ENCODE measurements at places on chromosomes 4 and X.

DNA sequence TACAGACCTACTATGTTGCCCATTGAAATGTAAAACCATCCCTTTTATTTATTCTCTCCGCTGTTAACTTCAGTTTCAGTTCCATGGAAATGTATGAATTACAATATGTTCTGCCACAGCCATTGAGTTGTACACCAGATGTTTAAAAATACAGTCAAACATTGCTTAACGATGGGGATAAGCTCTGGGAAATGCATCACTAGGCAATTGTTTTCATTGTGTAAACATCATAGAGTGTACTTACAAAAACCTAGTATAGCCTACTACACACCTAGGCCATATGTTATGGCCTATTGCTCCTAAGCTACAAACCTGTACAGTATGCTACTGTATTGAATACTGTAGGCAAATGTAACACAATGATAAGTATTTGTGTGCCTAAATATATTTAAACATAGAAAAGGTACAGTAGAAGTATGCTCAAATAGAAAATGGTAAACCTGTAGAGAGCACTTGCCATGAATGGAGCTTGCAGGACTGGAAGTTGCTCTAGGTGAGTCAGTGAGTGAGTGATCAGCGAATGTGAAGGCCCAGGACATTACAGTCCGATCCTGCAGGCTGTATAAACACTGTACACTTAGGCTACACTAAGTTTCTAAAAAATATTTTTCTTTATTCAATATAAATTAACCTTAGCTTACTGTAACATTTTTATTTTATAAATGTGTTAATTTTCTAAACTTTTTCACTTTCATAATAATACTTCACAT is 2.7 kb upstream of the PF4V1 start:
- DNase-seq = no peak

DNA sequence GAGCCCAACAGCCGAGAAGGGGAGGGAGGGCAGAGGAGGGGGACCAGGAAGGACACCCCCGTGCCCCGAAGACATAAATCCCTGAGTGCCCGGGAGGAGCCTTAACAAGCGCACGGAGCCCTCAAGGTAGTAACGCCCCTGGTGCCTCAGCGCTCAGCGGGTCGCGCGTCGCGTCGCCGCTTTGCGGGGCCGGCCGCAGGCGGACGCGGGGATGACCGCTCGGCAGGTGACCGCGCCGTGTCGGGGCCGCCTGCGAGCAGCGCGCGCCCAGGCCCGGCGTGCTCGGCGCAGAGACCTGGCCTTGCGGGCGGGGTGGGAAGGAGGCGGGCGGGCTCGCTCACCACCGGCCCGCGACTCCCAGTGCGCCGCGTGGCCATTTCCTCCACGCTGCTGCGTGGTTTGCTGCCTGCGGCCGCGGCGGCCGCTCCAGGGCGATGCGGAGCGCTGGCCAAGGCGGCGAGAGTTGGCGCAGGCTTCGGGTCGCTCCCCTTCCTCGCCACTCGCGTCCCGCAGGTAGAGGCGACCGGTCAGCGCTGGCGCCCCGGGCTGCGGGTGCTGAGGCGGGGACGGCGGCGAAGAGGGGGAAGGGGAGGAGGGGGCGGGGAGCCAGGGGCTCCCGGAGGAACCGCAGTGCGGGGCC is 632 bp downstream of the CCSER1 start:
- DNase-seq = no peak

DNA sequence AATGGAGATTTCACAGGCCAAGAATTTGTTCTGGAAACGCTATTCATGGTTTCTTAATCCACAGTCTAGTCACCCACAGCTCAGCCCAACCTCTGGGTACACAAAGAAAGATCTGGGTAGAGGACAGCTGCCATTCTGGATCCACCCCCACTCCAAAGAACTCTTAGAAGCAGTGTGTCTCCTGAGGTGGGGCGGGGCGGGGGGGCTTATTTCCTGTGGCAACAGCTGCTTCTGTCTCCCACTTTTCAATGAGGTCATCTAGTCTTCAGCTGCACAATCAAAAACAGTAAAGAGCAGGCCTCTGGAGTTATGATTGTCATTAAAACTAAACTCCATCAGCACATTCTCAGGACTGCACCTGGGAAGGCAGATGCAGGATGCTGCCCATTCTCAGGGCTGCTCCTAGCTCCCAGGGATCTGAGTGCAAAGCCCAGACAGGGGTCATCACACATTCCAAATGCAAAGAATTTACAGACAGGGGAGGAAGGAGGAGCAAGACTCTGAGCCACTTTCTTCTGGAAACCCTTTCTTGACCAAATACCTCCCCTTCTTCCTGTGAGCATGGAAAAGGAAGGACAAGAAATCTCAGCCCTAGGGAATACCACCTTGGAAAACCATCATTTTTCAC is 207.3 kb downstream of the HS6ST2 start:
- no peak for DNase-seq

GRCh38 chr4:53378171-53378482 is 686 bp downstream of the FIP1L1 start:
- no peak for DNase-seq

DNA sequence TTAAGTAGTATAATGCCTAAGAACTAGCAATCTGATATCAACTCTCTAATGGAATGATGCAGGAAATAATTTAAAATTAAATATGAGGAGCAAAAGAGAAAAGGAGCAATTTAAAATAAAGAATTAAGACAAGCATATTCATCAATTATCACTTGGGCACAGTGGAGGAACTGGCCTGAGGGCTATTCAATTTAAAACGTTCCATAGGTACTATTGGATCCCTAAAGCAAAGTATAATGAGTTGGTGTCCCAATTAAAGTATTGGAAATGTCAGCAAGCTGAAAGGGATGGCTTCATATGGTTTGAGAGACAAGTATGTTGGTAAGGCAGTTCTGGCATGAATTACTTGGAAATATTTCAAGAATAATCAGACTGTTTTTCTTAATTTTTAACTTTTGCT is 2064.1 kb upstream of the TENM3 start:
- DNase-seq = no peak

GRCh38 chr4:178255172-178255571 is 812.9 kb upstream of the AGA start:
- DNase-seq = no peak

GRCh38 chrX:123173833-123174232 is 10.2 kb upstream of the GRIA3 start:
- DNase-seq = no peak

GRCh38 chrX:42020225-42020624 is 96.9 kb upstream of the CASK start:
- DNase-seq = no peak

DNA sequence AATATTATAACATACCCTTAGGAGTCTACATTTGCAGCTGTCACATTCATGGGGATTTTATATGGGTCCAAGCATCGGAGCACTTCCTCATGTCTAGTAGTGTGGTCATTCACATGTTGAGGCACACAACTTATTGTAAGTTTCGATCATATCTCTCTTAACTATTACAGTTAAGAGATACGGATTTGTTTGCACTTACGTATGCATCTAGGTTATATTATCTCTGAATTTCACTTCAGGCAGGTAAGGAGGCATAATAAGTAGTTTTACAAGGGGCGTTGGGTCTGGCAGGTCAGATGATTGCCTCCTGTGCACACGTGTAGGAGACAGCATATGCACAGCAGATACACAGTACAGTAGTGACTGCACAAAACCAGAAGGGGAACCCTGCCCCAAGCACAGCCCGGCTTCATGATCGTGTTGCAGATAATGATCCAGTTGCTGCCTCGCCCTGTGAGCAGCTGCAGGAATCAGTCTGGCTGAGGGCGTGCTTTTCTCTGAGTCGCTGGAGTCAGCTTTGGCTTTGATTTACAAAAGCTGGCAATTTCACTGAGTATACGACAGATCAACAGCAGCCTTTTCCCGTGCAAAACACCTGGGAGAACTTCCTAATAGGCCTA is 302.9 kb upstream of the GATB start:
- DNase-seq = no peak

- no peak for DNase-seq
These were observed 1777.8 kb upstream of the TENM3 start for GRCh38 chr4:180465364-180465763.

DNA sequence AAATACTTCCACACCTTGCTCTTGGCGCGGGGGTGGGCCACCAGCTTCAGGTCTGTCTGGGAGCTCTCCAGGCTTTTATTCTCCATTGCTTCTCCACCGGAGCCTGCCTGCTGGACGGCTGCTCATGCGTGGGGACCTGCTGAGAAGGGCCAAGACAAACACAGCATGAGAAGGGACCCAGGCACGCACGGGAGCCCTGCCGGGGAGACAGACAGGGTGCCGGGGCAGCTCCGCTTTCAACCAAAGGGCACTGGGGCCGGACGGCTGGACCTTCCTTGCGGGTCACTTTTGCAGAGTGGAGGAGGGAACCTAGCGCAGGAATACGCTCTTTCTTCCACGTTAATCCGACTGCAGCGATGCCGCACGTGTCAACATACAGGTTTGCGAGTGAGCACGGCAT is 10.1 kb downstream of the DHRSX start:
- DNase-seq = no peak

GRCh38 chr4:85928775-85929591 is 430.9 kb downstream of the MAPK10 start:
- DNase-seq = no peak

- no peak for DNase-seq
These were observed 20.4 kb downstream of the MAML3 start for GRCh38 chr4:140133576-140133975.

DNA sequence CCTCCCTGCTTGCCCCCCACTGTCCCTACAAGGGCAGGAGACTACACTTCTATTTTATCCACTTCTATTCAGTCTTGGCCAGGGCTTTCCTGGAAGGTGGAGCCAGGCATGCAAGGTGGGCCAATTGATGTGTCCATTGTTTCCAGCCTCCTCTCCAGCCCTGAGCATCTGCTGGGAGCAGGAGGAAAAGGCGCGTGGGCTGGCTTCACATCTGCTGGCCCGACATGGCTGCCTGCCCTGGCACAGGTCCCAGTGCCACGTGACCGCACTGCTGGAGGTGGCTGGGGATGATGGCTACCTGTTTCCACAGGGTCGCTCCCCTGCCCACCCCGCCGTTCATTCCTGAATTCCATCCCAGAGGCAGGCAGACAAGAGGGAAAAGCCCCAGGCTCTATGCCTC is 247.7 kb downstream of the AFAP1 start:
- DNase-seq = no peak

GRCh38 chr4:174080361-174080760 is 203.1 kb downstream of the FBXO8 start:
- DNase-seq = no peak

DNA sequence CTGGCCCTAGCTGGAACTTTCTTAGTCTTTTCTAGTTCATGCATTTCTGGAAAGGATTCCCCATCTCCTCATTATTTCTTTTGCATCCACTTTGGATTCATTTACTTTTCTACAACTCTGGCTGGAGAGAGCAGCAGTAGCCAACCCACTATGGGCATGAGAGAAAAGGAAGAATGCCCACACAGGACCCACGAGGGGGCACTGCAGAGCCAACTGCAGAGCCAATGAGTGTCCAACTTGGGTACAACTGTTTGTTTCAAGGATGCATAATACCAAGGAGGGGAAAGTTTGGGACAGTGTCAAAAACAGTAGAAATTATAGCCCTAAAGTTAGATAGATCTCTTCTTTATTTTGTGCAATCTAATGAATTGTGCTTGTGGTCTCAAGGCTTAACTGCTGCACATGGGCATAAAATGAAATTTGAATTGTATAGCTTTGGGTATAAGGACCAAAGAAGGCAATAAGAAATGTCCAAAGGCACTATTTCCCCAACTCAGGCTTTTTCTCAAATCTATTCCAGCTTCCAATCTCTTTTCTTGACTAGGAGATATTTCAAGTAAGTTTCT is 230.6 kb downstream of the NSUN7 start:
- DNase-seq = no peak

DNA sequence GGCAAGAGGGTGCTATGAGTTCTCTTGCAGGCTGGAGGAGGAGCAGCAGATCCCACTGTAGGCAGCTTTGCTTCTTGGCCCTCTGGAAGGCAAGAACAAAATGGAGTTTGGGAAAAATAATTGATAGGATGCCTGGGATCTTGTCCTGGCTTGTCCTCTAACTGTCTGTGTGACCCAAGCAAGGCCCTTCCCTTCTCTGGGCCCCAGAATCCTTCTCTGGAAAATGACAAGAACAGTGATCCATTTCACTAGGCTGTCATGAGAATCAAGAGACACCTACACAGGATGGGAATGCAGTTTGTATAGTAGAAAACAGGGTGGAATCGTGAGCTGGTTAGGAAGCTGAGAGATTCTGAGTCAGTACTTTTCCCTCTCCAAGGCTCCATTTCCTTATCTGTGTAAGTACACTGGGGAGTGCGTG is 133.3 kb downstream of the PJA1 start:
- DNase-seq = no peak

GRCh38 chr4:144611850-144612249 is 34.1 kb upstream of the HHIP start:
- DNase-seq = no peak

- DNase-seq = peak; percentile 18
These were observed 298.5 kb upstream of the BMP3 start for GRCh38 chr4:80732010-80732409.

GRCh38 chr4:130424211-130424610 is 1328.3 kb downstream of the C4orf33 start:
- DNase-seq = no peak

DNA sequence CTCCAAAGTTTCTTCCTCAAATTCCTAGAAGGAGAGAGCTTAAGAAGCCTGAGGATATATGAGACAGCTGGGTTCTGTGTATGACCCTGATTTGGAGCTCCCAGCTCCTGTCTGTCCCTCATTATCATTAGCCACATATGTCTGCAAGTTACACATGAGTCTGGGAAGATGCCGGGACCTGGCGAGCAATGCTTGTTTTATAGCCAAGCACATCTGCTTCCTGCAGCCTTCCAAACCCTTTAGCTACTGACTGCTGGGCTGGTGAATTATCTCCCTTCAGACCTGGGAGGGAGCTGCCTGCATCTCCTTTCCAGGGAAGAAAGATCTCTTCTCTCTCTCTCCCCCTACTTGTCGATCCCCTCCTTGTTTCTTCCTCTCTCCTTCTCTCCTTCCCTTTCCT is 556.7 kb upstream of the BOD1L1 start:
- no peak for DNase-seq

GRCh38 chr4:80500613-80501012 is 165.1 kb downstream of the CFAP299 start:
- DNase-seq = no peak

DNA sequence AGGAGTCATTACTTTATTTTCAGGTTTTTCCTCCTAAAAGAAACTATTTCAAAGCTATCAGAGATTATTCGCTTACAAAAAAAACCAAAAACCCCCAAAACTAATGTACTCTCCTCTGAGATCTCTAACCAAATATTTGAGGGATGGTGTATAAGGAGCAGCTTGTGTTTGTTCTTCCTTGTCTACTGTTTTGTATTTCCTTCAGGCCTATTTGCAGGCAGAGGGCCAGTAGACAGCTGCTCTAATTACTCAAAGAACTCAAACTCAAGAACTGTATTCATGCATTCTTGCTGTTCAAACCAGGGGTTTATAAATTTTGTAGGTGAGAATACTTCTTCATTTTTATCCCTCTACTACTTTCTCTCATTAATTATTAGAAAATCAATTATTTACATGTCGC is 51.3 kb downstream of the SH3RF1 start:
- no peak for DNase-seq

- DNase-seq = no peak
These were observed 31.6 kb downstream of the TKTL1 start for GRCh38 chrX:154327038-154327820.

- no peak for DNase-seq
These were observed 8.4 kb upstream of the NUP54 start for GRCh38 chr4:76156635-76157034.
